ENCODE measurements at places on chromosomes 6 and 20.

DNA sequence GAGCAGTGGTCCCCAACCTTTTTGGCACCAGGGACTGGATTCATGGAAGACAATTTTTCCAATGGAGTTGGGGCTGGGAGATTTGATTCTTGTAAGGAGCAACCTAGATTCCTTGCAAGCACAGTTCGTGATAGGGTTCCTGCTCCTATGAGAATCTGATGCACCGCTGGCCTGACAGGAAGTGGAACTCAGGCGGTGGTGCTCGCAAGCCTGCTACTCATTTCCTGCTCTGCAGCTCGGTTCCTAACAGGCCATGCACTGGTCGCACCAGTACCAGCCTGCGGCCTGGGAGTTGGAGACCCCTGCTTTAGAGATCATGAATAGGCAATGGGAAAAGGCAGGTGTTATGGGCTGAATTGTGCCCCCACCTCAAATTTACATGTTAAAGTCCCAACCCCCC is 131.2 kb downstream of the PFDN4 start:
- DNase-seq, result no peak

DNA sequence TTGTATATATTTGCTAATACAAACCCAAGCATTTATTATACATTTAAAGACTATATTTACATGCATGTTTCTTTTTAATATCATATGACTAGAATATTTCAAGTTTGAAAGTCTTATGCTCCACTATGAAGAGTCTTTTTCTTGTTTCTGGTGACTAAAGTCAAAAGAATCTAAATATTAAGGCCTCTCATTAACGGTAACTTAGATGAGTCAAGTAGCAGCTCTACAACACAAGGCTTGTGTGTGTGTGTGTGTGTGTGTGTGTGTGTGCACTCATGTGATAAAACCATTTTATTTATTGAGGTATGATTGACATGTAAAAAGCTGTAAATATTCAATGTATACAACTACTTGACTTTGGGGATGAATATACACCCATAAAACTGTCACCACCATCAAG is 275.6 kb downstream of the TFAP2B start:
- DNase-seq, result no peak

- DNase-seq, result no peak
Measured at GRCh38 chr6:77456531-77457248, 6.6 kb downstream of the HTR1B start.

DNA sequence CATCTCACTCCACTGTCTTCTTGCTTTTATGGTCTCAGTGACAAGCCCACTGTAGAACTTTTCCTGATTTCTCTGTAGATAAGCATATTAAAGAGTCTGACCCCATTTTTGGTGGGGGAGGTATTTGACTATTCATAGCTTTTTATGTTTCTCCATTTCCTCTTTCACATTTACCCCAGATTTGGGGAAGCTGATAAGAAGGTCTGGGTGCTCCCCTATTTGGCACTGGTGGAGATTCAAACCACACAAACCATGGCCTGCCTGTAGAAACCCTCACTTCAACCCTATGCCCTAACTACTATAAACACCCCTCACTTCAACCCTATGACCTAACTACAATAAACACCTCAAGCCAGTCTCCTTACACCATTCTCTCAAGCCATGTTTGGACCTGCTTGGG is 196.2 kb upstream of the SYNDIG1 start:
- no peak for DNase-seq

GRCh38 chr20:53708129-53708968 is 114.7 kb upstream of the ZNF217 start:
- no peak for DNase-seq

- no peak for DNase-seq
Measured at GRCh38 chr20:61024390-61024789, 227.7 kb upstream of the CDH4 start.

DNA sequence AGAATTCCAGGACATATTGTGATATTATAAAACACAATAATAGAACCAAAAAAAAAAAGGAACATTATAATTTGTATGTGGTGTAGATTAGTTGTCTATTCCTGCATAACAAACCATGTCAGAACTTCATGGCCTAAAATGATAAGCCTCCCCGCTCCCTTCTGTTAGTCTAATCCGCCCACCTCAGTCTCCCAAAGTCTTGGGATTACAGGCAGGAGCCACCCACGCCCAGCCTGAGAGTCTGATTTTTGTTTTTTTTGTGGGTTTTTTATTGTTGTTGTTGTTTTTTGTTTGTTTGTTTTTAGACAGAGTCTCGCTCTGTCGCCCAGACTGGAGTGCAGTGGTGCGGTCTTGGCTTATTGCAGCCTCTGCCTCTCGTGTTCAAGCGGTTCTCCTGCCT is 61.1 kb upstream of the C20orf144 start:
- DNase-seq, result no peak

DNA sequence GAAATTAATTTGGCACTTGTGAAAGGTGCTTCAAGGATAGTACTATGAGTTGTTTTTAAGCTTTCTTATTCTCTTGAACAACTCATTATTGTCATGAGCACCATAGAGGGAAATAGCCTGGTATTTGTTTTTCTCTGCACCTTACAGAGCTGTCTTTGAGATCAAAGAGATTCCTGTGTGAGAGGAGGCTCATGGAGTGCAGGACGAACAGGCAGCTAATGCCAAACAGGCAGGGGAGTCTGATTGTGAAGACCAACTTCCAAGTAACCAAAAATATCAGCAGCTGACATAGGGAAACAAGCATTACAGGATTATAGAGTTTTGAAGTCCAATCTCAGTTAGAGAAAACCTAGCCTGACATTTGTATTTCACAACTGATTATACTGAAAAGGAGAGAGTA is 110.6 kb upstream of the TENT5A start:
- DNase-seq, result no peak

DNA sequence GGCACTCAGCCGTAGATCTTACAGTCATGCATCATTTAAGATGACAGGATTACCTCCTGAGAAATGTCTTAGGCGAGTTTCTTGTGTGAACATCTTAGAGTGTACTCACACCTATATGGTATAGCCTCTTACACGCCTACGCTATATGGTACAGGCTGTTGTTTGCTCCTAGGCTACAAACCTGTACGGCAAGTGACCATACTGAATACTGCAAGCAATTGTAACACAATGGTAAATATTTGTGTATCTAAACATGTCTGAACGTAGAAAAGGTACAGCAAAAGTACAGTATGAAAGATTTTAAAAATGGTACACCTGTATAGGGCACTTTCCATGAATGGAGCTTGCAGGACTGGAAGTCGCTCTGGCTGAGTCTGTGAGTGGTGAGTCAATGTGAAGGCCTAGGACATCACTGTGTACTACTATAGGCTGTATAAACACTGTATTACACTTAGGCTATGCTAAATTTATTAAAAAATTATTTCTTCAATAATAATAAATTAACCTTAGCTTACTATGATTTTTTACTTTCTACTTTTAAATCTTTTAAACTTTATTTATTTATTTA is 541 bp upstream of the IL20RA start:
- DNase-seq, result no peak
